Fibroblast of the conjunctiva (primary cell): ENCODE measurements at places on chromosomes 11 and 22.

DNA sequence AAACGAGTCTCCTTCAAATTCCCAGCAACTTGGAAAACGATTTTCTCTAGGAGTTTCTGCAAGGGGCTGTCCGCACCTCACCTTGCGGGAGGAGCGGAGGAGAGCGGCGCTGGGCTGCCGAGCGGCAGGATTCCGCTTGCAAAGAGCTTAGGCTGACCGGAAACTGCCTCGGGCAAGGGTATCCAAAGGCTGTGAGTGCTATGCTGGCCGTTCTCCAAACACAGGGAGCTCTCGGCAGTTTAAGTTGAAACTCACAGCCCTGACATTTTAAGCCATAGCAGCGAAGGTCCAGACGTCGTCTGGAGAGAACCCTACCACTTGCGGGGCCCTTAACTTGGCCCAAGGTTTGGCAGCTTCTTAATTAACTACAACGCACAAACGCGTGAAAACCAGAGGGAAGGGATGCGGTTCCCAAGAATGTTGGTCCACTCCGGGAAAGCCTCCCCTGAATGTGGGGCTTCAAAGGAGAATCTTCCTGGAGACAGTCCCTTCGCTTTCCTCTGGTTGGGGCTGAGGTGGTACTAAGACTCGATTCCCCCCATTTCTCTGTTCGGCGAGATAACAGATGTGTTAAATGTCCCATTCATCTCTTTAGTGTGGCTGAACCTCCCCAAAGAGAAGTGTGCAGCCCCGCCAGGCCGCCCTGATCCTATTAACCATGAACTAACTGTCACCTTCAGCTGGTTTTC is 1.1 kb upstream of the DBX1 start:
- DNase-seq: no peak

DNA sequence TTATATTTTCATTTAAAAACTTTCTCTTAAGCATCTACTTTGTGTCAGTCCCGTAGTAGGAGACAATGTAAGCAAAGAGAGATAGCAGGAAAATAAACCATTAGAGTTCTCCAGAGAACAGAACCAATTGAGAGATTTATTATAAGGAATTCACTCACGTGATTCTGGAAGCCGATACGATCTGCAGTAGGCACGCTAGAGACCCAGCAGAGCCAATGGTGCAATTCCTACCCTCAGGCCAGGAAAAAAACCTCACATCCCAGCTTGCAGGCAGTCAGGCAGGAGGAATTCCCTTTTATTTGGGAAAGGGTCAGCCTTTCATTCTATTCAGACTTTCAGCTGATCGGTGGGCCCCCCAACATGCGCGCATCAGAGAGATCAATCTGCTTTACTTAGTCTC is 7.3 kb upstream of the PLEKHA7 start:
- DNase-seq: no peak

DNA sequence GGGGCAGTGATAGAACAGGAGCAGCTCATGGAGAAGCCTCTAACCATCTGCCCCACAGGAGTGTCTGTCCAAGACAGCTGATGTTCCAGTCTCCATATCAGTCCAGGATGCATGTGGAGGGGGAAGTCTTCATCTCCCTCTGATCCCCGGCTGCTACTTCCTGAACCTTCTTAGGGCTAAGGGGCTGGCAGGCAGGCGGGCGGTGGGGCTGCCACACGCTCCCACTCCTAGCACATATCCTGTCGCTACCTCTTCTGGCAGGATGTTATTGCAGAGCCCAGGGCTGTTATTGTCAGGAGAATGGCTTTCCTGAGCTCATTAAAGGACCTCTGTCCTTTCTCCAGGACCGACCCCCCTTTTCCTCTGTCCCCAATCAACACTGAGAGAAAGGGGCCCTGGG is 25.4 kb downstream of the LRRC55 start:
- no peak for DNase-seq

- DNase-seq: no peak
Measured at GRCh38 chr11:121667836-121668235, 215.1 kb upstream of the SORL1-AS1 start.

- peak; percentile 47 for DNase-seq
Measured at GRCh38 chr11:118476676-118477075, 40.4 kb downstream of the KMT2A start.

DNA sequence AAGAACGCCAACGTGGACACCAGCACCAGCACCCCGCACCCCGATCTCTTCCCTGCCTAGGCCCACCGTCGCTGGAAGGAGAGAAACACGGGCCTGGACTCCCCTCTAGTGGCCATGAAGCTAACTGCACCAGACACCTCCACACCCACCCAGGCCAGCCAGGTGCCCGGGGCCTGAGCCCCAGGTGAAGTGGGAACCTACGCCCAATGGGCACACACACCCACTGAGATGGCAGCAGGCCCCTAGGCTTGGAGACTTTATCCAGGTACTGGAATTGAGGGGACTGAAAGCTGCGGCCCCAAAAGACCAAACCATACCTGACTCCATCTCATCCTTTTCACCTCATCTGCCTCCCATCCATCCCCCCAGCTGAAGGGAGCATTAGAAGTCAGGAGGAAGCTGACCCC is 81.0 kb downstream of the BUD13 start:
- DNase-seq: no peak

- no peak for DNase-seq
Measured at GRCh38 chr22:25741692-25742626, at the start of gene MYO18B. MYO18B (plus strand) TSS chr22:25742188; CDS start chr22:25761093, 18,905 bp downstream.

GRCh38 chr11:77472991-77473800 is 698 bp downstream of the PAK1 start:
- no peak for DNase-seq

- DNase-seq: no peak
Measured at GRCh38 chr11:34632105-34632791, 11.4 kb downstream of the EHF start.

DNA sequence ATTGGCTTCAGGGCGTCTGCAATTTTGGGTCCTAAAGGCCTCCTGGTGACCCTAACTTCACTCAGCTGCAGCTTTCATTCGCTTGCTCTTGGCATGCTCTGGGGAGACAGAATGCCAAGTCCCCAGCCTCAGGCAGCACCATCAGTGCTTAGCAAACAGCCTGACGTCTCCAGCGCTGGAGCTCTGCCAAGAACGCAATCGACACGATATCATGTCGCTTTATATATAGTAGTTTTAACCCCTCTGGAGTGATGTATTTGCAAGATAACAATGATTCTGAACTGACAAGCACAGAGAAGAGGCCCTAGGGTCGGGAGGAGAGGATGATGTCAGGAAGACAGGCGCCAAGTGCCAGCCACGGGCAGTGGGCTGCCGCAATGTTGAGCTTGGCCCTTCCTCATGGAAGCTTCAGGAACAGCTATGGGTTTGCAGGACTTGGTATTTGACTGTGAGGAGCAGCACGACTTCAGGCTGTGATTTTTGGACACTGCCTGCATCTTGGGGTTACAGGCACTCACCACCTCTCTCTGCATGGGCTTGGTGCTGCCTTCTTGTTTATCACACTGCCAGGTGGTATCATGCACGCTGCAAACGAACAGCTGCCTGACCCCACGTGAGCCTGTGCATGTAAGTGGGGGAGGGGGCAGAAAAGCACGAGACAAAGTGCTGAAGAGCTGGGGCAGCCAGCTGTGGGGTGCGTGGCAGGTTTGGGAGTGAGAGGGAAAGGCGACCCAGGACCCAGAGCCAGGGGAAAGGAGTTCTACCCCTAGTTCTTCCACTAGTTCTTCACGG is 26.1 kb downstream of the B3GAT1 start:
- no peak for DNase-seq

DNA sequence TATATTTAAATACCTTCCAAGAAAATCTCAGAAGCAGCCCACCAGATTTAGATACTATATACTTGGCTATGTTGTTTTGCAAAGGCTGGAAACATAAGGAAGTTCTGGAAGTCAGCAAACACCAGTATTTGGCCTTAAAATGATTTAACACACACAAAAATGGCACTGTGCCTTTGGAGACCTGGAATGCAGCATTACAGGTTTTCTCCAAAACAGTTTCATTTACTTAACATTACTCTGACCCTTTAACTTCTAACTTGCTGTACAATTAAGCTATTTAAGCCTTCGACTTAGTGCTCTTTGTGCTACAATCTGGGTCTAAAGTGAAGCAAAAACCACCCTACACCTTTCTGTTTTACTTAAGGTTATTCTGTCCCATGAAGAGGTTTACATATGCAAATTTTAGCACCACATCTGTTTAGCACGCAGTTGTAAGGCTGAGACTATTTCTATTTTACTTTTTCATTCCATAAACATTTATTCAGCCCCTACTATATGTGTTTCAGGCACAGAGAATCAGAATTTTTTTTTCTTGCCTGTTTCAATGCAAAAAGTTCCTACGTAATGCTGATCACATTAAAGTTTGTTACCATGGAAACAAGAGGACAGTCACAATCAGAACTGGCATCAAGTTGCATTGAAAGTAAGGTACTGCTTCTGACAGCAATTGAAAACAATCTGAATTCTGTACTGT is 70.3 kb downstream of the MAML2 start:
- peak; percentile 51 for DNase-seq

- no peak for DNase-seq
Measured at GRCh38 chr11:91947215-91947820, 277.3 kb upstream of the FAT3 start.

- DNase-seq: no peak
Measured at GRCh38 chr11:114482114-114482513, 42.8 kb downstream of the REXO2 start.

DNA sequence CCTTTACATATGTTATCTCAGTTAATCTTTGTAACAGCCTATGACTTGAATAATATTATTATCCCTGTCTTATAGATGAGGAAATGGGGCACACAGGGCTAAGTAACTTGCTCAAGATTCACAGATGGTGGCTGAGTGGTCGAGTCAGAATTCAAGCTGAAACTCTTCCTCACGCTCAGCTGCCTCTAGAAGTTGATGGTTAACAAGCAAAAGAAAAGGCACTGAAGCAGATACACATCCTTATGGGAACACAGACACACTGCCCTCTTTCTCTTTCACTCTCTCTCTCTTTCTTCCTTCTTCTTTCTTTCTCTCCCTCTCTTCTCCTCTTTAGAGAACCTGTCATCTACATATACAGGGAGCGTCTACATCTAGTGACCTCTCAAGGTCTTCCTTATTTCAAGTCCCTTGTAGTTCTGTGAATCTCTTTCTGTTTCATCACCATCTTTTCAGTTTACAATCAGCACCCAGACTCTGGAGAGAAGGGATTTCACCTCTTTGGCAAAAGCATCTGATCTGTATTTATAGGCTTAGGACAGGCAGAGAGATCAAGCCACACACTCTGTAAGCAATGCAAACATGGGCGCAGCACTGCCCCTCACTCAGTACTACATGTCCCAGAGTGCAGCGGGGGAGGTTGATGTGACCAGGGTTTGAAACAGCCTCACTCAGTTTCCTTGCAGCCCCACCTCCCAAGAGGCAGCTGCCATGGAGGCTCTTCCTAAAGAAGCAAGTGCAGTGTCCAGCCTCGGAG is 75.7 kb downstream of the GRAMD1B start:
- no peak for DNase-seq

GRCh38 chr11:118003456-118003855 is 17.3 kb downstream of the IL10RA start:
- no peak for DNase-seq

GRCh38 chr11:12372111-12372510 is 5.3 kb upstream of the PARVA start:
- DNase-seq: no peak

DNA sequence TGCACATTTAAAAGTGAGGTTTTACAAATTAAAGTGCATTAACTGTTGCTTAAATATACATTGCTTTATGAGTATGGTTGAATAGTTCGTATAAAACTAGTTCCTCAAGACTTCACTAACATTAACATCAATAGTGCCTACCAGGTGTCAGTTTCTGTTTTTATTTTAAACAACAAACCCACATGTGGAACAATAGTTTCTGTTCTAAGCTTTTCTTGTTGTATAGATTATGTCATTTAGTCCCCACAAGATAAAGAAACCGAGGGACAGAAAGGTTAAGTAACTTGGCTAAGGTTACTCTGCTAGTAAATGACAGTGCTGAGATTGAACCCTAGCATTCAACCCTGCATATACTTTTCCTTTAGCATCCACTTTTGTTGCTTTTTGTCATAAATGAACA is 41.4 kb upstream of the ST14 start:
- DNase-seq: no peak

DNA sequence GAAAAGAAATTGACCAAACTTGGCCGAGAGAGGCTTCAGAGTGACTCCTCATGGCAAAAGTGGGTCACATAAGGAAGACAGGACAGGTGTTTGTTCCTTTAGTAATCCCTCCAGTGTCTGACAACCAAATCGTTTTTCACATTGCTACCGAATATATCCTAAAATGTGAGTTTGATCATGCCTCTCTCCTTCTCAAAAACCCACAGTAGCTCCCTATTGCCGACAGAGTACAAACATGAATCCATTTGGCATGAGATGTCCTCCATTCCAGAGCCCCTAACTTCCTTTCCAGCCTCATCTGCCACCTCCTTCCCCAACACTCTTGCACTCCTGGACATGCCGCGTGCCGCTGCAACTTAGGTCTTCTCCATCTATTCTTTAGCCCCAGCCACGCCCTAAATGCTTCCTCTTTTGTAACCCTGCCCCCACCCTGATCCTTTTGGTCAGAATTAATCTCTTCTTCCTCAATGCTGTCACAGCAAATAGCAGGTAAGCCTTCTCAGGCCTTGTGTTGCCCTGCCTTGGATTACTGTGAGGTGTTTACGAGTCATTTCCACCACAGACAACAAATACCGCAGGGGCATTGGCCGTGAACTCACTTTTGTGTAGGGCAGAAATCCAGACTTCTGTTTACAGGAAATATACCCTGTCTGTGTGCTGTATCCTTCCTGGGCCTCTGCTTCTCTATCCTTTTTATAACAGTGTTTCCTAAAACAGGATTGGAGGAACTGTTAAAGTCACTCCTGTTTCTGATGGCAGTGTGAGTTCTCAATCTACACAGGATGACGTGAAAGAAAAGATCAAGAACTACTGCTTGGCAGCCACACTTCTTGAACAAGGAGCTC is 66.0 kb upstream of the FTH1 start:
- DNase-seq: no peak

- DNase-seq: no peak
Measured at GRCh38 chr22:32307617-32308016, 50.0 kb upstream of the RFPL3 start.

DNA sequence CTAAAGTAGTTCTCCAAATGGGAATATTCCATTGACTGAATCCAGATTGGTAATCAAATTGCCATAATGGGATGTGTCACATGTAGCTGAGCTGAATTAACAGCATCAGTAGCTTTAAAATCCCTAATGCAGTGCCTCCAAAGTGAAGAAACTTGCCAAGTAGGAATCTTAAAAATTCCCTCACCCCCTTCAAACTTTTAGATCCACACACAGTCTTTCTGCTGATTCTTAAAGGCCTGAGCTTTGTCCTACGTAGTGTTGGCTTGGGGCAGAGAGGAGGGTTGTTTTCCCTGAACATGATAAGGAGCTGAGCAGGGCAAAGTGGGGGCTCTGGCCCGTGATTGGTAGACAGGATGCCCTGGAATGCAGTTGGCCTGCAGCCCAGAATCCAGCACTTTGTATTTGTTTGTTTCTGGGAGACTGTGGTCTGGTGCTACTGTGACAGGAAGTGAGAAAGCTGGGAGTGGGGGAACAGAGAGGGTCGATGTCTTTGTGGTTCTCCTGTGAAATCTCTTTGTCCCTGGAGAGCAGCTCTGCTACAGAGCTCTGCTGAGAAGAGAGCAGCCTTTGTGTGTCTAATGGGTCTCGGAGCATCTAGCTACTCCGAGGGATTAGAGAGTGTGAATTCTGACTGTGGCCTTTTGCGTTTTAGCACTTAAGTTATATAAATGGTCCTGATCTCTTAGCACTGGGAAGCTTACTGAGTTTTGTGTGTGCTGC is 16.9 kb downstream of the CTNND1 start:
- peak; percentile 91 for DNase-seq

- DNase-seq: no peak
Measured at GRCh38 chr11:130397780-130398179, 30.6 kb downstream of the ADAMTS8 start.
